ENCODE measurements at places on chromosomes 11 and 22.

- no peak for DNase-seq
Measured at GRCh38 chr11:125270711-125271110, 106.2 kb downstream of the PKNOX2 start.

- no peak for DNase-seq
Measured at GRCh38 chr11:76777876-76778275, 5.3 kb upstream of the TSKU start.

- DNase-seq, result no peak
Measured at GRCh38 chr11:119727523-119728151, 1.4 kb downstream of the NECTIN1 start.

GRCh38 chr11:6427516-6427915 is 8.6 kb upstream of the APBB1 start:
- DNase-seq, result no peak

DNA sequence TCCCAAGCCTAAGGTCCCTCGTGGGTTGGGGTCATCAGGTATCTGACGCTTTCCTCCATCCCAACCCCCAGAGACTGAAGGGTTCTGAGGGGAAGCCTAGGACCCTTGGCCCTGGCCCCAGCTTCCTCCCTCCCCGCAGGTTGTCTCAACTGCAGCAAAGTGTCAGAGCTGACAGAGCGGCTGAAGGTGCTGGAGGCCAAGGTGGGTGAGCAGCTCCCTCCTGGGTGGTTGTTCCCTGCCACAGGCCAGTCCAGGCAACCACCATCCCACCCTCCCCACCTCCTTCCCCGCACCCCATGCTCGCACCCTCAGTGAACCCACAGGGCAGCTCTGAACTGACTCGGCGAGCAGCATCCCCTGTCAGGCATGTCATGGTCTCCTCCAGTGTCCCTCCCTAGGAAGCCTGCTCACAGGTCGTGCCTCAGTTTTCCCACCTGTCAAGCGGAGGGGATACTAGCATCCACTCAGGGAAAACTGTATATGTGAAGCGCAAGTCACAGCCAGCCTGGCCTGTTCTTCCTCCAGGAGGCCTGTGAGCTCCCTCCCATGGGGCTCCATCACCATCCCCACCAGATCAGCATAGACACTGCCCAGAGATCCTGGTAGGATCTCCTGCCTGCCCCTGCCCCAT is 20.8 kb downstream of the EMID1 start:
- no peak for DNase-seq

DNA sequence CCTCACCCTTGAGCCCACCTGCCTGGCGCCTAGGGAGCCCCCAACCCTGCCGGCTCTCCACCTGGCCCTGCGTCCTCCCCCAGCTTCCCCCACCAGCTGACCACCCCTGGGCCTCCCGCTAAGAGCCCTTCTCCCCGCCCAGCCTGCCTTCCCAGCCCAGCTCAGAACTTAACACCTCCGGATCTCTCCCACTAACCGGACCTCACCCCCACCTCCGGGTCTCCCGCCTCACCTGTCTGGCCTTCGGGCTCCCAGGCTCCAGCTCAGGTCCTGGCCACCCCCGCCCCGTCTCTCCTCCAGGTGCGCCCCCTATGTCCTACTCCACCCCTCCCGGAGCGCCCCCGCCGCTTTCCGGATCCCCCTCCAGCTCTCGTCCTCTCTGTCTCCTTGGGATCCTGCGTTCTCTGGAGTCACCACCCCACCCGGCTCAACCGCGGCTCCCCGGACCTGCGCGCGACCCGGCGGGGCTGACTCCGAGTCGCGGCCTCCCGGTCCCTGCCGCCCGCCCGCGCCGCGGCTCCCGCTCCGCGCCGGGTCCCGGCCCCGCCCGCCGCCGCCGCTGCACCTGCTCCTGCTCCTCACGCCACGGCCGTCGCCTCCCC is at the start of gene KCNJ11:
Gene KCNJ11, minus strand, starts transcription at position 51 of the 602 bp plus-strand sequence. CDS start 568 bp downstream, outside the sequence.
- DNase-seq, result no peak

- no peak for DNase-seq
Measured at GRCh38 chr11:20368438-20368837, 4.9 kb downstream of the HTATIP2 start.

DNA sequence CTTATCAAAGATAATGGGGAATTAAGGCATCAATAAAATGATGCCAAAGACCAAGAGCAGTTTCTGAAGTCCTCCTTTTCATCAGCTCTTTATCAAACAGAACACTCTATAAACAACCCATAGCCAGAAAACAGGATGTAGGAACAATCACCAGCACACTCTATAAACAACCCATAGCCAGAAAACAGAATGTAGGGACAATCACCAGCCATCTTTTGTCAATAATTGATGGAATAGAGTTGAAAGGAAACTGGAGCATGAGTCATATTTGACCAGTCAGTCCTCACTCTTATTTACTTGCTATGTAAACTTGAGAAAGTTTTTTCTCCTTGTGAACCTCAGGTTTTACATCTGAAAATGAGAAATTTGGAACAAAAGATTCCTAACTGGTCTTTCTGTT is 10.0 kb downstream of the MS4A2 start:
- no peak for DNase-seq

DNA sequence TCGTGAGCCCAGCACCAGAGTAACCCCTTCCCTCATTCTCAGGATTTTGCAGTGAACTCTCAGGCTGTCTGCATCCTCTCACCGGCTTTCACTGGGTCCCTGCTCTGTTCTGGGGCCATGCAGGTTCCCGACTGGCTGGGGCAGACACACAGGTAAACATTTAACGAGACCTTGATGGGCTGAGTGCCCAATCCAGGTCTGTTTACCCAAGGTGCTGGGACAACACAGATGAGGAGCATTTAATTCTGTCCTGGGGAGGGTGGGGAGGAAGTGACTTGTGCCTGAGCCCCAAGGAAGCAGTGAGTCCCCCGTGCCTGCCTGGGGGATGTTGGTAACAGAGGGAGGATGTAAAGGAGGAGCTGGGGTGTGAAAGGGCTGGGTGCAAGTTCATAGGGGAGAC is 4.4 kb downstream of the BIK start:
- DNase-seq, result no peak

- DNase-seq, result no peak
Measured at GRCh38 chr11:2793701-2794045, 91.9 kb downstream of the CDKN1C start.

All from activated CD8-positive, alpha-beta memory T cell treated with anti-CD3 and anti-CD28 coated beads for 4 hours (primary cell).